ENCODE measurements at places on chromosomes 16 and 17. TPM values are rescaled to one million over a fixed set of nuclear protein-coding genes. Genes with fewer than 3 reads are reported as not detected.
A peak's percentile ranks its signal among the peaks of the same experiment; 100 is the strongest.

- H3K36me3 ChIP-seq: no peaks in the 10 kb centered on the region
- peaks cover 12% of the 10 kb centered on the region for H3K4me1 ChIP-seq
- no peak overlapping the region for H3K4me3 ChIP-seq
Measured at GRCh38 chr16:10552281-10552680, 28.1 kb downstream of the EMP2 start.

DNA sequence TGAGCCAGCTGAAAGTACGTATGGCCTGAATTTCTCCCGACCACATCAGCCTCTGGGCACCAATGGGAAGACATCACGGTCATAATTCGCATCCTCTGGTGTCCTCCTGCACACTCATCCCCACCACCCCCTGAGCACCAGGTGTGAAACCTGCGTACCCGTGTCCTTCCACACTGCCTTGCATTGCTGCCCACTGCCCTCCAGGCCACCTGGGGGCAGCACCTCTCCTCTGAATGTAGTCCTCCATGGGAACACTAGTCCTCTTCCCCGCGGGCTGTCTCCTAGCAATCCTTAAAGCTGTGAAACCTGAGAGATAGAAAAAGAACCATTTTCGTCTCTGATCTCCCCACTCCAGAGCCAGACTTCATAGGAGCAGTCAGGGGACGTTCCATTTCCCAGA lies 125.5 kb downstream of the ZNF18 start:
- no peak overlapping the region for H3K4me3 ChIP-seq
- no peaks in the 10 kb centered on the region for H3K27me3 ChIP-seq
- no peak overlapping the region for H3K27ac ChIP-seq
- no peak for DNase-seq
- H3K36me3 ChIP-seq: peaks cover 6% of the 10 kb centered on the region

DNA sequence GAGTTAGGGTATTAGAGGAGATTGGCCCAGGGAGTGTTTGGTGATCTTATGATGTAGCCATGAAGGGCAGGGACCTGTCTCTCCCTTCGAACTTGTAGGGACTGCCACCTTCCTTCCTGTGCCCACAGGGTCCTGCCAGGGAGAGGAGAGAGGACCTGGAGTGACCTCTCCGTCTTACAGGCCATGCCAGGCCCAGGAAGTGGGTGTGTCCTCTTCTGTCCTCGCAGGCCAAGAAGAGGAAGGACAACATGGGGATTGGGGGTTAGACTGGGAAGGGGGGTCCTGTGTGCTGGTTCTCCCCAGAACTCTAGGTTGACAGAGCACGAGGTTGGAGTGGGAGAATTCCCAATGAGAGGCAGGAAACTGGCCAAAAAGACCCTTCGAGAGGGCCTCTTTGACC lies 43.4 kb upstream of the TAC4 start:
- H3K4me1 ChIP-seq: no peaks in the 10 kb centered on the region
- no peak overlapping the region for H3K4me3 ChIP-seq
- H3K27ac ChIP-seq: no peak overlapping the region
- DNase-seq: no peak
- peaks cover 45% of the 10 kb centered on the region for H3K27me3 ChIP-seq
- H3K36me3 ChIP-seq: no peaks in the 10 kb centered on the region

GRCh38 chr17:70606086-70606485 lies 436.8 kb downstream of the KCNJ2 start:
- no peak overlapping the region for H3K27ac ChIP-seq
- no peak overlapping the region for H3K4me3 ChIP-seq
- H3K4me1 ChIP-seq: no peaks in the 10 kb centered on the region
- H3K36me3 ChIP-seq: no peaks in the 10 kb centered on the region

DNA sequence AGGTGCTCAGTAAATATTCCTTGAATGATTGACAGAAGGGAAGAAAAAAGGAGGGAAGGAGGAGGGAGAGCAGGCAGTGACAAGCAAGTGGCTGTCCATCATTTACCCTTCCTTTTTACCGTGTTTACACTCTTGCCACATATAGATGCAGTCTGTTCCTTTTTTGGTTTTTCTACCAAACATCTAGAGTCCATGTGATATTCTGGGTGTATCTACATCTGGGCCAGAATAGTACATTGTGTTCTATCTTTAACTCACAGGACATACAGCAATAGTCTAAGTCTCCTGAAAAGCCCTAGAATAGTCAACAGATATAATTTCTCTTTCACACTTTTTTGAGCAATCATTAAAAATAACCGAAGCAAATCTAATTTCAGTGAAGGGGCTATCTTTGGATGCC lies 33.5 kb downstream of the KCNJ2 start:
- no peak overlapping the region for H3K27ac ChIP-seq
- H3K4me3 ChIP-seq: no peak overlapping the region
- no peaks in the 10 kb centered on the region for H3K36me3 ChIP-seq
- DNase-seq: no peak
- H3K4me1 ChIP-seq: no peaks in the 10 kb centered on the region

- no peaks in the 10 kb centered on the region for H3K27me3 ChIP-seq
- H3K4me3 ChIP-seq: peak overlapping the region; percentile 80
- no peak for DNase-seq
- H3K36me3 ChIP-seq: peaks cover 12% of the 10 kb centered on the region
- peaks cover 71% of the 10 kb centered on the region for H3K4me1 ChIP-seq
Measured at GRCh38 chr17:65181237-65182061, 44.3 kb downstream of the RGS9 start.

DNA sequence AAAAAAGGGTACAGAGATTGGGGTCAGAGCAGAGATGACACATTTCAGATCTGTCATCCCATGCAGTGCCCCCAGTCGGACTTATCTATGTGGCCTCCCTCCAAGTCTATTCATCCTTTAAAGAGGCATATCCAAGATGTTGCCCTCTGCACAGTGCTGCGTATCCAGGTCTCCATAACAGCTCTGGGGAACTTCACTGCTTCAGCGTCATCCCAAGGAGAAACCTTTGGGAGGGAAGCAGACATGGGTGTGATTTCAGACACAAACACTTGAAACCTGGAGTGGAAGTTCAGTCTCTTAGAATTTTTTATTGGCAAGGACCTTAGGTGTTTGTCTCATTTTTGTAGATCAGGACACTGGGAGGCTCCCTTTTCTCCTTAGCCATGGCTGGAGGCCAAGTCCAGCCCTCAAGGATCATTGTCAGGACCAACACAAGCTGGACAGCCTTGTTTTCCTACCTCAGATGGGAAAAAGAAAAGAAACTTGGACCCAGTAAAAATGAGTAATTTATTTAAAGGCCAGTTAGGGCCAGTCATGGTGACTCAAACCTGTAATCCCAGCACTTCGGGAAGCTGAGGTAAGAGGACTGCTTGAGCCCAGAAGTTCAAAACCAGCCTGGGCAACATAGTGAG lies 23.9 kb upstream of the NLK start:
- no peak overlapping the region for H3K4me3 ChIP-seq
- no peak overlapping the region for H3K27ac ChIP-seq
- H3K4me1 ChIP-seq: no peaks in the 10 kb centered on the region
- H3K27me3 ChIP-seq: peaks cover 16% of the 10 kb centered on the region

GRCh38 chr16:47872225-47872624 lies 283.6 kb downstream of the ABCC12 start:
- no peaks in the 10 kb centered on the region for H3K27me3 ChIP-seq
- no peak overlapping the region for H3K4me3 ChIP-seq
- H3K27ac ChIP-seq: no peak overlapping the region
- no peaks in the 10 kb centered on the region for H3K36me3 ChIP-seq

DNA sequence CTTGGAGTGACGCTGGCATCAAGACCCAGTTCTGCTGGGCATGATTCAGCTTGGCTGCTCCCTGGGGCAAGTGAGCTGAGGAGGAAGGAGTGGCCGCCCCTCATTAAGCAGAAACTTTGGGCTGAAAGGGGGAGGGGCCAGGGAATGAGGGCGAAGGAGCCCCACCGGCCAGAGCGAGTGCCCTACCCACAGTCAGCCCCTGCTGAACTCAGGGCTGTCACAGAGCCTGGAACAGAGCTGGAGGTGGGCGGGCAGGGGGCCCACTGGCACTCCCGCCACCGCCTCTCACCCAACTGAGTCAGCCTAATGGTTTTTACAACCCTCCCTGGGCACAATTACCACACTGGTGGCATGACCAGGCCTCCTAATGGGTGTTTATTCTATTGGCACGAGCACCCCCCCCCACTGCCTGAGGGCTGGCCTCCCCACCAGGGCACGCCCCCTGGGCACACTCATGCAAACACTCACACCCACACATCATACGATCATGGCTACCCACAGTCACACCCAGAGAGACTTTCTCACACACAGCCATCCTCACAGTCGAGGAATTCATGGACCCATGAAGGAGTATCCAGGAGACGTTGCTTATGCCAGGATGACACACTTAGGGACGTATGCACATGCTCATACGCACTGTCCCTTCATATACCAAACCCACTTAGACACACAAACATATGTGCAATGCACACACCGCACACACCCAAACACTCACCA lies 19.2 kb downstream of the UNC119 start:
- H3K4me1 ChIP-seq: no peaks in the 10 kb centered on the region
- H3K4me3 ChIP-seq: no peak overlapping the region
- no peak for DNase-seq
- no peaks in the 10 kb centered on the region for H3K36me3 ChIP-seq
- no peak overlapping the region for H3K27ac ChIP-seq

DNA sequence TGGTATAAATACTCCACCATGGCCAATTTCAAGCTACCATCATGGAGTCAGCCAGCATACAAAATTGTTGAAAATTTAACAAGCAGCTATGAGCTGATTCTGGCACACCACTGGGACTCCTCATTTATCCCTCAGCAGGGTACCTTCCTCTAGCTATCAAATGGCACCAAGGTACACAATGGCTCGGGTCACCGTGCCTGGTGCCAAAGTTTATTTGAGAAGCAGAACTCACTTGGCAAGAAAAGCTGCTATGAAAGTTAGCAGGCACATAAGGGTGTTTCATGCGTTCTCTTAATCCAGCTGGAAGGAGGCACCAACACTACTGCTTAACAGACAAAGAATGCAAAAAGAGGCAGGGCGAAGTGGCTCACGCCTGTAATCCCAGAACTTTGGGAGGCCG lies 51.6 kb downstream of the IKZF3 start:
- peaks cover 46% of the 10 kb centered on the region for H3K4me1 ChIP-seq
- DNase-seq: no peak
- H3K27me3 ChIP-seq: no peaks in the 10 kb centered on the region
- peaks cover 9% of the 10 kb centered on the region for H3K36me3 ChIP-seq

- no peak overlapping the region for H3K4me3 ChIP-seq
- no peaks in the 10 kb centered on the region for H3K27me3 ChIP-seq
- H3K4me1 ChIP-seq: peaks cover 3% of the 10 kb centered on the region
- no peaks in the 10 kb centered on the region for H3K36me3 ChIP-seq
- no peak for DNase-seq
Measured at GRCh38 chr17:75808905-75809621, 24.5 kb downstream of the UNK start.

GRCh38 chr17:48551214-48551555 lies 6.3 kb upstream of the HOXB2 start:
- no peak overlapping the region for H3K4me3 ChIP-seq
- H3K27me3 ChIP-seq: peaks cover 4% of the 10 kb centered on the region
- H3K36me3 ChIP-seq: no peaks in the 10 kb centered on the region
- H3K27ac ChIP-seq: no peak overlapping the region
- peaks cover 32% of the 10 kb centered on the region for H3K4me1 ChIP-seq

GRCh38 chr16:80994451-80994850 lies 12.2 kb downstream of the CMC2 start:
- peaks cover 4% of the 10 kb centered on the region for H3K36me3 ChIP-seq
- DNase-seq: no peak
- H3K4me3 ChIP-seq: no peak overlapping the region
- H3K27me3 ChIP-seq: no peaks in the 10 kb centered on the region
- no peak overlapping the region for H3K27ac ChIP-seq

- no peaks in the 10 kb centered on the region for H3K4me1 ChIP-seq
- no peaks in the 10 kb centered on the region for H3K27me3 ChIP-seq
- H3K27ac ChIP-seq: no peak overlapping the region
- no peak overlapping the region for H3K4me3 ChIP-seq
Measured at GRCh38 chr17:10624969-10625368, 32.1 kb downstream of the MYH3 start.

GRCh38 chr16:6918646-6919045 lies 414.0 kb upstream of the RBFOX1 start:
- DNase-seq: no peak
- H3K4me1 ChIP-seq: no peaks in the 10 kb centered on the region
- no peak overlapping the region for H3K4me3 ChIP-seq
- no peaks in the 10 kb centered on the region for H3K36me3 ChIP-seq

- H3K36me3 ChIP-seq: no peaks in the 10 kb centered on the region
- H3K27me3 ChIP-seq: no peaks in the 10 kb centered on the region
Measured at GRCh38 chr17:75927286-75927922, 13.4 kb downstream of the FBF1 start.

DNA sequence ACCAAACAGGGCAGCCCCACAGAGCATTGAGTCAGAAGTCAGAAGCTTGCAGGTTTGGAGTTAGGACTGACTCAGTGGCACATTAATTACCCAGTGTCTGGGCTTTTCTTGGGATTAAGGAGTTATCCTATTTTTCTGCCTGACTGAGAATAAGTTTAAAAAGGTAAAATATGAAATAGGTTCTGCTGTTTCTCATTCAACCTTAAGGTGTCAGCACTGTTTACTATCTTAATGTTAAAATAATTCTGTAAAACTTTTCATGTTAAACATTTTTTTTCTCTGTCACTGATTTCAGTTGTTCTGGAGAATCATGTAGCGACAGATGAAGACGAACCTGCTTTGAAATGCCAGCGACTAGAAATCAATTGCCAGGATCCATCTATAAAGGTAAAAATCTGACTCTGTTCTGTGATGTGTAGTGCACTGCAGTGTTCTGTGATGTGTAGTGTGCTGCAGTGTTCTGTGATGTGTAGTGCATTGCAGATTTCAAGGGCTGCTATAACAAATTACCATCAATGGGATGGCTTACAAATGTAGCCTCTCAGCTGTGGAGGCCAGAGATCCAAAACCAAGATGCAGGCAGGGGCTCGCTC lies 128.0 kb downstream of the LAT start:
- H3K36me3 ChIP-seq: peaks cover 23% of the 10 kb centered on the region
- H3K4me3 ChIP-seq: peak overlapping the region; percentile 65
- no peak for DNase-seq
- no peaks in the 10 kb centered on the region for H3K27me3 ChIP-seq
- H3K4me1 ChIP-seq: peaks cover 66% of the 10 kb centered on the region
- H3K27ac ChIP-seq: peak overlapping the region; percentile 74

DNA sequence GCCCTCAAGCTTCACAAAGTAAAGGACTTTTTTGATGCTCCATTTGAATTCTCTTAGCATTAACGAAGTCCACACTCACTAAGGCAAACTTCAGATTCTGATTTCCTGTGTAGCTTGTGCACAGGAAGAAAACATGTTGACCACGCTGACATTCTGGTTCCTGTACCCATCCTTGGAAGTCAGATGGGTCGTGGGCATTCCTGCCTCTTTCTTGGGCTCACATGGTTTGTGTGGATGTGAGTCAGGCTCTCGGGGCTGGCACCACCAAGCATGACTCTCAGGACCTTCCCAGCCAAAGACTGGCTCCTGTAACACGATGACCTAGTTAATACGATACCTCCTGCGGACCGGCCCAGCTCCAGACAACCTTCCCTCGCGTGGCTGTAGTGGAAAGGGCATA lies 32.8 kb downstream of the ARSG start:
- H3K36me3 ChIP-seq: no peaks in the 10 kb centered on the region
- H3K4me3 ChIP-seq: no peak overlapping the region
- no peak for DNase-seq
- H3K27me3 ChIP-seq: no peaks in the 10 kb centered on the region

The SP6 gene
- total RNA-seq: 0.24 TPM

The KCNH4 gene
- total RNA-seq: 2.5 TPM

The TOP2A gene
- total RNA-seq: 116 TPM

The NAGS gene
- total RNA-seq: 1.9 TPM

The TBC1D28 gene
- total RNA-seq: not detected

The MSL1 gene
- 102 TPM for total RNA-seq

The MYL11 gene
- total RNA-seq: not detected

The CHTF8 gene
- total RNA-seq: 118 TPM

The ANKRD40CL gene
- not detected for total RNA-seq
